ENCODE measurements at places on chromosomes 4 and X.

GRCh38 chr4:33886356-33886755 lies 2358.0 kb downstream of the ARAP2 start:
- DNase-seq: no peak

GRCh38 chr4:121998024-121998423 lies 46.2 kb upstream of the TRPC3 start:
- DNase-seq: no peak

- DNase-seq: no peak
Measured at GRCh38 chr4:6464842-6465588, 7.4 kb downstream of the PPP2R2C start.

- no peak for DNase-seq
Measured at GRCh38 chr4:103478734-103479133, 241.1 kb downstream of the TACR3 start.

GRCh38 chr4:183402771-183403170 lies 41.7 kb upstream of the CDKN2AIP start:
- DNase-seq: no peak

DNA sequence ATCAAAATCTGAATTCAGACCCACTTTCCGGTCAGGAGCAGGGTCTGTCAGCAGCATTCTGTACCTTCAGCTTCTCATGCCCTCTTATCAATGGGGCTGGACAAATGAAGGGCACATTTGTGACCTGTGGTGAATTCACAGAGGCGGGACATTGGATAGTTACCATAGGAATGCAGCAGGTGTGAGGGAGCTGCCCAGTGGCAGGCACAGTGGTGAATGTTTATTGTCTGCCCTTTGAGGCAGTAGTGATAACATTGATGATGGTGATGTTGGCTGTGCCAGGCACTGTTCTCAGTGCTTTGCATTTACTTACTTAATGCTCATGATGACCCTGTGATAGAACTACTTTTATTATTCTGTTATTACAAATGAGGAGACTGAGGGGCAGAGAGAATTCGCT lies 101.2 kb upstream of the KIT start:
- DNase-seq: no peak

DNA sequence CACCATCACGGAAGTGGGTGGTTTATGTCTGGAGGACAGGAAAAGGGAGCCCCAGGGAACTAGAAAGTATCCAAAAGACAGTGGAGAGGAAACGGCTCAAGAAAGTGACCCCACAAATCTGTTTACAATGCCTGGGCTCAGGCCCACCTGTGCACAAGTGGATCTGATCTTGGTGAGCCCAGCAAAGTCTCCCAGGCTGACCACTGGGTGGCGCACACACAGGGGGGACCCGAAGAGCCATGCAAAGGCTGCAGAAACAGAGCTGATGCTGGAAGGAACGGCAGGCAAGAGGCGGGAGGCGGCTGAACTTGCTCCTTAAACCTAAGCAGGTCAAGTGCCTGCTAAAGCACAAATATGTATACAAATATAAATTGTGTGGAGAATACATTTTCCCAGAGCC lies 9.6 kb downstream of the HAUS7 start:
- no peak for DNase-seq

GRCh38 chr4:25172961-25173915 lies 13.0 kb upstream of the SEPSECS start:
- DNase-seq: peak; percentile 86

DNA sequence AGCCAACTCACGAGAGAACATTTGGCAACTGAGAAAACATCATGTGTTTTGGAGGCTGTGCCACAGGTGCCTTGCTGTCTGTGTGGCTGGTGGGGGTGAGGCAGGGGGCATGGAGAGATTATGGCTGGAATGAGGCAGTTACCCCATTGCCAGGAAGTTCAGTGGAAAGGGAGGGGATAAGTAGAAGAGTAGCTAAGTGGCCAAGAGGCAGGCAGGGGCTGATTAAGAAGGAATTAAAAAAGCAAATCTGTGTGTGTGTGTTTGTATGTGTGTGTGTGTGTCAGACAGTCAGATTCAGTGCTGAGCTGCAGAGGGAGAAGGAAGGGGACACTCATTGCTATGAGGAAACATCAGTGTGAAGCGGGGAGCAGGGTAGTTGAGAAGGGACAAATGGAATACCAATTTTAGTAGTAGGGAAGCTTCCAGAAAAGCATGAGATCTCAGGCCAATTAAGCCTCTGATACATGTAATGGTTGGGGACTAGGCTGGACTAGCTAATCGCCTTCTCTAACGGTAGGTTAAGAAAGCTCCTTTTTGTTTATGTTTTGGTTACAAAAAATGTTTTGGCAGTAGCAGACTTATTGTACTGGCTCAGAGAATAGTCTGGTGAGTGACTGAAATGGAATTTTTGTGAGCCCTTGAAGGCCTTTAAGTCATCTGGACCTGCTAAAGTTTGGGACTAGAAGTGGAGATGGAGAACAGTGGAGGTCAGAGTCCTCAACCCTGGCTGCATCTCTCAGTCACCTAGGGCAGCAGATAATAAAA lies 18.5 kb downstream of the TMEM164 start:
- no peak for DNase-seq

DNA sequence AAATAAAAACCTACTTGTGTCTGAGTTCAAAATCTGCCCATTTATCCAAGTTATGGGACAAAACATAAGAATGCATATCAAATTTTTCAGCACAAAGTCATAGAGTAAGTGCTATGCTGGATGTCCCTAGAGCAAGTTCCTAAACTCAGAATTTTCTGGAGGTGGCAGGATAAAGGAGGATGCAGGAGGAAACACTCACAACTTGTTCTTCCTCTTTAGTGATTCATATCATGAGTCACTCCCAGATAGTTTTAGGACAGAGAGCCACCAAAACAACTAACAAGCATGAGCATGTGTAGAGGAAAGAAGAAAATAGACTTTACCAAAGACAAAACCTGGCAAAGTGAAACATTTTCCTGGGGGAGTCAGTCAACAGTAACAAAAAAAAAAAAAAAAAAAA lies 302.7 kb downstream of the KCTD8 start:
- DNase-seq: no peak

- DNase-seq: no peak
Measured at GRCh38 chrX:152537373-152537772, 86.3 kb upstream of the GABRA3 start.

DNA sequence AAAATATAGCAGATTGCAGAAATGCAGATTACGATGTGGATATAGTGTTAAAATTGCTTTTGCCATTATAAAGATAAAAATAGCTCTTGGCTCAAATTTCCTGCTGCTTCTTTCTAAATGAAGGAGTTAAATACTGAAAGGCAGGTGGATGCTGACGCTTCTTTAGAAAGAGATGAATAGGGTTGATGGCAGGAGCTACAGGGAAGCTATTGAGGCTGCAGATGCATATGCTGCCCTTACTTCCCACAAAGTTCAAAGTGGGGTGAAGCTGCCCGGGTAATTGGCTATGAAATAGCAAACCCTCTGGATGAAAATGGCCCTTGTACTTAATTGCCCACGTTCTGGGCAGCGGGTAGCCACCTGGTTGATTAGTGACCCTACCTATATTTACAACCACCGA lies 379.5 kb downstream of the ZIC3 start:
- DNase-seq: no peak

GRCh38 chrX:5113128-5113527 lies 1115.5 kb downstream of the NLGN4X start:
- no peak for DNase-seq

GRCh38 chr4:7587433-7588405 lies 153.0 kb upstream of the PSAPL1 start:
- DNase-seq: no peak

GRCh38 chr4:70651864-70652506 lies 14.3 kb downstream of the JCHAIN start:
- peak; percentile 52 for DNase-seq

DNA sequence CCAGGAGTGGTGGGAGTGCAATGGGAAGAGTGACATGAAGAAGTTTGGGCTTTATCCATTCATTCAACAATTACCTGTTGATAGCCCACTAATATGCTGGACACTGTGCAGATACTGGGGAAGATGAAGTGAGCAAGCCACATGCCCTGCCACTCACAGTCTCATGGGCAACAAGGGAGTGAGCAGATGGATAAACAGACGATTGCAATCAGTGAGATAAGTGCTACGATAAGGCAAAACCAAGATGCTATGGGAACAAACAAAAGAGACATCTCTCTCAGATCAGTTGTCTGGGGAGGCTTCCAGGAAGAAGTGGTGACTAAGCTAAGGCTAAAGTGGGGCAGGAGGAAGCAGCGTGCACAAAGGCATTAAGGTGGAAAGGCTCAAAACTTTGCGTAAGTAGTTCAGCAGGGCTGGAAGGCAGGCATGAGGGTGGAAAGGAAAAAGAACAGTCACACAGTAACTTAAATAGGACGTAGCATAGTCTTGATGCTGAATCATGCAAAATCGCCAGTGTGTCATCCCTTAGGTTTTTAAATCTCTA lies 31.7 kb downstream of the GAB3 start:
- DNase-seq: no peak

GRCh38 chrX:109283870-109284269 lies 198.0 kb downstream of the GUCY2F start:
- no peak for DNase-seq

DNA sequence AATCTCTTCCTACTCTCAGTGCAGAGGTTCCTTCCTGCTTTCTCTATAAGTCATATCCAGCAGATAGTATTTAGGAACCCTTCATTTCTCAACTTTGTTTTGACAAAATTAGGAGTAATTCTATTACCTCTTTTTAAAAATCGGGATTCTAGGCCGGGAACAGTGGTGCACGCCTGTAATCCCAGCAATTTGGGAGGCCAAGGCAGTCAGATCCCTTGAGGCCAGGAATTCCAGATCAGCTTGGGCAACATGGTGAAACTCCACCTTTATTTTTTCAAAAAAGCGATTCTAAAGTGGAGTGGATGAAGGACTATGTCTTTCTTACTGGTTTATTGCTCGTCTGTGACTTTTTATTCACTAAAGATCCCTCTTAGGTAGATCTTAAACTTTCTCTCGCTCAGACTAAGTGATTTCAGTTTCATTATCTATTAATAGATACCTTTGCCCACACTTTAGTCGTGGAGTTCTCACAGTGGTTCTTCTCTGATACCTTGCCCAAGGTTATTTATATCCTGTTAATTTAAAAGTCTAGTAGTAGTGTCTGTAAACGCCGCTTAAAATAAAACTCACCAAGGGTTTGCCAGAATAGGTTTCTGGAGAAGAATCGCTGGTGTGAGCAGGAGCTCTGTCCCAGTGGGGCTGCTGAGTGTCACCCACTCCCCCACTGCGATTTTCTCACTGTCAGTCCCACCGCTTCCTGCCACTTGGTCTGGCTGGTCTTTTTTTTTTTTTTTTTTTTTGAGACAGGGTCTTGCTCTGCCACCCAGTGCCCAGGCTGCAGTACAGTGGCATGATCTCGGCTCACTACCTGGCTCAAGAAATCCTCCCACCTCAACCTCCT lies 27.0 kb upstream of the TMEM131L start:
- DNase-seq: no peak

GRCh38 chr4:139534287-139534950 lies 21.6 kb downstream of the SETD7 start:
- no peak for DNase-seq

DNA sequence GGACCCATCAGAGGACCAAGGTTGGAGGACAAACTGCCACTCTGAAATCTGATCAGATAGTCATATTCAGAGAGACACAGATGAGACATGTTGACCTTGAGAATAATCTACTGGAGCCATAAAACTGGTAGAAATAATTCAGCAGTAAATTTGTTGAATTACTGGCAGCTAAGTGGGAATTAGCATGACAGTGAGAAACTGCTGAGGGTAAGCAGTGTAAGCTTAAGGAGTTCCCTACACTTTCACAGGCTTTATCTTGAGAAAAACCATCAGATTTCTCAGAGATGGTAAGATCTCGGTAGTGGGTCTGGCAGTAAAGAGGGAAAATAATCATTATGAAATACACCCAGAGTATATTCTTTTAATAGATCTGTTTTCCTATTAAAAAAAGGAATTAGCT lies 213.7 kb downstream of the TECRL start:
- no peak for DNase-seq

DNA sequence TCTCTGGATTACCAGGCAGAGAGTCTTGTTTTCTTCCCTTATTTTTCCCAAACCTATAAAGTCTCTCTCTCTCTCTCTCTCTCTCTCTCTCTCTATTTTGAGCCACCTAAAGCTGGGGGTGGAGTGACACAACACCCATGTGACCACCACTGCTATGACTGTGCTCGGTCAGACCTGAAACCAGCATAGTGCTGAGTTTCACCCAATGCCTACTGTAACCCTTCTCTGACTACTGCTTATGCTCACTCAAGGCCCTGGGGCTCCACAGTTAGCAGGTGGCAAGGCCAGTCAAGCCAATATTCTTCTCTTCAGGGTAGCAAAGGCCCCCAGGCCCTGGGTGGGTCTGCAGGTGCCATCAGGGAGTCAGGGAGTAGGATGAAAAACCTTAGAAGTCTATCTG lies 114.7 kb upstream of the ARMCX2 start:
- no peak for DNase-seq

DNA sequence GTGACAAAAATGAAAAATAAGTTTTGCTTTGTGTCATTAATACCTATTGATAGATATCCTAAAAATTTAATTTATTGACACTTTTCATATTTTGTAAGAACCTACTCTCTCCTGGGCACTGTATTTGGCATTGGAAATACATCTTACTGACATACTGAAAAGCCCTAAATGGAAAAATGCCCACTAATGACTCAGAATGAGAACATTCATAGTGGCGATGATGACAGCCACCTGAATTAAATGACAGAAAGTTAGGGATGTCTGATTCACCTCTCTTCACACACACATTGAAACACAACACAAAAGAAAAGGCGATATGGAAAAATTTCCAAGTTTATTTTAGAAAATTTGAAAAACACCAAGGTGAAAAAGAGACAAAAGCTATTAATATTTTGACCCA lies 992.3 kb downstream of the STPG2 start:
- DNase-seq: no peak

- no peak for DNase-seq
Measured at GRCh38 chr4:179880756-179881155, 2362.4 kb upstream of the TENM3 start.

Data from HCT116 (cell line).